ENCODE measurements at places on chromosomes 5 and 9.
A peak's percentile ranks its signal among the peaks of the same experiment; 100 is the strongest.

- DNase-seq, result peak; percentile 60
These were observed 44.3 kb upstream of the SARDH start for GRCh38 chr9:133782157-133783130.

DNA sequence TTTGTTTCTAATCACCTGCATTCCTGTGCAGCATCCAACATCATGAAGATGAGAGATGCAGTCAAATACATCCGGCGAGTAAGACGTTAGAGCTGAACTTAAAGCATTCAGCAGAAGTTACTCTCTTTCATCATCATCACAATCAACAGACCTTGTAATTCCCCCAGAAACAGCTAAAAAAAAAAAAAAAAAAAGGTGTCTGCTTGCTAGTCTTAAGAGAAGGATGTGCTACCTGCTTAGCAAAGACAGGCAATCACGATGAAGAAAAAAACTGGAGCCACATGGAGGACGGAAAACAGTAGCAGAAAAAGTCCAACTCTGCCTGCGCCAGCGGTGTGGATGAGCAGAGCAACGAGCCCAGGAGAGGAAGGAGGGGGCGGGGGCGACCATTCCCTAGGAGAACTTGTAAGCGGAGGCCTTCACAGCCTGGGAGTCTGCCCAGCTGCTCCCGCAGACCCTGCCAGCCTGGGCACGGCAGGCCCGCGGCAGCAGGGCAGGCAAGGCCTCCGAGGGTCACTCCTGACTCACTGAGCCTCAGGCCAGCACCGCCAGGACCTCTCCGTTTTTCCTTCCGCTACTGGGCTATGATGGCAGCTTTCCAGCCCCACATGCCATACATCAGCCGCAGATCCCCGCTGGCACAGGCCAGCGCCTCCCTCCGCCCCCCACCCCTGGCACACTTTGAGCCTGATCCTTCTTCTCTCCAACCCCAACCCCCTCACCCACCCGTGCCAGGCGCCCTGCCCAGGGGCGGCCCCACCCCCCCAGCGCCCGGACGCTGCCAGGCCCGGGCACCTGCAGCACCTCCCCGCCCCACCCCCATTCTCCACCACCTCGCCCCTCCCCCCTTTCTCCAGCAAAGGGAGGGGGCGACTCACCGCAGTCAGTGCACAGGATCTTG lies 1.4 kb downstream of the NRG2 start:
- DNase-seq, result peak; percentile 18

DNA sequence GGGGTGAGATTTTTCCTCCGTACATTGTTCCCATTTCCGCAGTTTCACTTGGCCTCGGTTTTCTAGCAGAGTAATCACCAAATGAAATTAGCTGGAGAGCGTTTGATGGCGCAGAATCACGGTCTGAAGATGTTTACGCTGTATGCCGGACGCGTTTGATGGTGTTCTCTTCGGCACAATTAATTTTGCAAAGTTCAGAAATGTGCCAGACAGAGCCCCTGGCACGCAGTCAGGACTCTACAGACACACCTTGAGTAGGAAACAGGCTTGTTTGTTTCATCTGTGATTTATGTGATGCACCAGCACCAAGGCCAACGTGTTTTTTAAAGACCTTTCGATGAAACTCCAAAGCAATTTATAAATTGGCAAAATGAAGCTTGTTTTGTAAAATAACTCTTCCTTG lies 863 bp upstream of the LIFR start:
- no peak for DNase-seq

DNA sequence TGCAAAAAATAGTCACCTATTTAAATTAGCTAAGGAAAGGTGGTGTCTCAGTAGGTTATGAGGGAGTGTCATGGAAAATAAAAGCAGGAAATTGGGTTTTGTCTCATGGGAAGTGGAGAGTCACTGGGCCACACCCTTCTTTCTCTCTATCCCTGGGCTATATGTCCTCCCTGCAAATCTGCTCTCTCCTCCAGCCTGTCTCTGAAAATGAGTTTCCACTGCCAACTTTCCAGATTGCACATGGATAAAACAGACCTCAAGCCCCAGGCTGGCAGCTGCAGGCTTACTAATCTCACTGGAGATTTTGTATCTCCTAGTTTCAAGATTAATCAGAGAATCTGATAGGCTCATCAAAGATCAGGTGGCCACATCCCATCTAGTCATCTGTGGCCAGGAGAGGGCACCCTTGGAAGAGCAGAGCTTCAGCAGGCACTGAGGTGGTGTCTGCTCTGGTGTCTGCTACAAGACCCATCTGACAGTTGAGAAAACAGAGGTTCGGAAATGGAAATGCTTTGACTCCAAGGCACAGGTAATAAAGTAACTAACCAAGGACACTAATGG lies 178.9 kb downstream of the MSX2 start:
- no peak for DNase-seq
